ENCODE measurements at places on chromosomes 7 and 10.

DNA sequence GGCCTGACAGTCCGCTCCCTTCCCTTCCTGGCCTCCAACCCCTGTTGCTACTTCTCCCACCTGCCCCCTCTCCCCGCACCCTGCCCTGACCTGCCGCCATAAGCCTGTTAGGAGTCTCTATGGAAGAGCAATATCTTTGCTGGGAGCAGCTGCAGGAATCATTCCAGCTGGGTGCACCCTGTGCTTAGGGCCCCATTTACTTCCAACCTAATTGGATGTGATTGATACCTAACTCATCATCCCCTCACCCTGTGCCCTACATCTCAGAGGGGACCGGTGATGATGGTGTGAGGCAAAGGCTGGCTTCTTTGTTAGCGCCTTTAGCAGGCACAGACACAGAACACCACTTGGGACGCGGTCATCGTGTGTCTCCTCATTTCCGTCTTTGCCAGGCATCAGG is 80.0 kb upstream of the FAM180A start:
- DNase-seq: no peak

- no peak for DNase-seq
Observed at GRCh38 chr7:105502173-105502572, 19.9 kb downstream of the PUS7 start.

- DNase-seq: peak; percentile 35
Observed at GRCh38 chr7:130242198-130243014, 24.3 kb upstream of the CPA2 start.

- no peak for DNase-seq
Observed at GRCh38 chr7:84720456-84721097, 466.3 kb downstream of the SEMA3D start.

- DNase-seq: no peak
Observed at GRCh38 chr7:15652776-15653290, 33.6 kb downstream of the MEOX2 start.
